ENCODE measurements at places on chromosomes 1 and 21. TPM values are rescaled to one million over a fixed set of nuclear protein-coding genes. Genes with fewer than 3 reads are reported as not detected.

The SEC22B gene
- 18.7 TPM for total RNA-seq

The ALDH4A1 gene
- 10.1 TPM for total RNA-seq

The ICOSLG gene
- total RNA-seq = 5.6 TPM

The SLC9C2 gene
- not detected for total RNA-seq

The ST6GALNAC3 gene
- total RNA-seq = 0.93 TPM

The SYNJ1 gene
- 10.2 TPM for total RNA-seq

The SPRR2B gene
- total RNA-seq = not detected

The INSRR gene
- total RNA-seq = not detected

The FAM3B gene
- 0.71 TPM for total RNA-seq

The UBL4B gene
- total RNA-seq = not detected

The CHI3L2 gene
- 0.52 TPM for total RNA-seq

The CACNA1S gene
- total RNA-seq = not detected

The SELE gene
- not detected for total RNA-seq
